ENCODE measurements at places on chromosomes 16 and 17. TPM values are rescaled to one million over a fixed set of nuclear protein-coding genes. Genes with fewer than 3 reads are reported as not detected.

GRCh38 chr17:80780381-80781198 is 211.1 kb upstream of the CHMP6 start:
- no peak overlapping the region for H3K27ac ChIP-seq
- H3K36me3 ChIP-seq, result no peaks in the 10 kb centered on the region
- no peak overlapping the region for H3K4me3 ChIP-seq
- peaks cover 17% of the 10 kb centered on the region for H3K4me1 ChIP-seq
- DNase-seq, result no peak

DNA sequence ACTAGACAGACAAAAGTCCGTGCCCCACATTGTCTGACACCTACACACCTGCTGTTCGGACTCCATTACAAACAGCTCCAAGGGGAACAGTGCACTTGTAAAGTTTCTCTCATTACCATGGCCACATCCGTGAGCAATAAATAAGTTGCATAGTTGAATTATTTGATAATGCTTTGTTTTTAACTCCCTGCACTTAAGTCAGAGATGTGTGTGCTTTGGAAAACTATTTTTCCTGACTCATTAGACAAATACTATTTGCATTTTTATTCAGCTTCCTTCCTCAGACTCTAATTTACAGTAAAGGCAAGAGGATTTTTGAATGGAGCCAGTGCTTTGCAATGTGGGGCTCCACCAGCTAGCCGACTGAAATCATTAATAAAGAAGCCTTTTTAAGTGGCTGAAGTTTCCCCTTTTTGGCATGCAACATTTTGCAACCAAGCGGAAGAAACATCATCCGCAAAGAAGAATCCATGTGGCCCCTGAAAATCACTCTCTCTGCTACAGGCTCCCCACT is 6.5 kb upstream of the CCL2 start:
- no peaks in the 10 kb centered on the region for H3K4me1 ChIP-seq
- no peak overlapping the region for H3K27ac ChIP-seq
- no peaks in the 10 kb centered on the region for H3K36me3 ChIP-seq
- no peak overlapping the region for H3K4me3 ChIP-seq

DNA sequence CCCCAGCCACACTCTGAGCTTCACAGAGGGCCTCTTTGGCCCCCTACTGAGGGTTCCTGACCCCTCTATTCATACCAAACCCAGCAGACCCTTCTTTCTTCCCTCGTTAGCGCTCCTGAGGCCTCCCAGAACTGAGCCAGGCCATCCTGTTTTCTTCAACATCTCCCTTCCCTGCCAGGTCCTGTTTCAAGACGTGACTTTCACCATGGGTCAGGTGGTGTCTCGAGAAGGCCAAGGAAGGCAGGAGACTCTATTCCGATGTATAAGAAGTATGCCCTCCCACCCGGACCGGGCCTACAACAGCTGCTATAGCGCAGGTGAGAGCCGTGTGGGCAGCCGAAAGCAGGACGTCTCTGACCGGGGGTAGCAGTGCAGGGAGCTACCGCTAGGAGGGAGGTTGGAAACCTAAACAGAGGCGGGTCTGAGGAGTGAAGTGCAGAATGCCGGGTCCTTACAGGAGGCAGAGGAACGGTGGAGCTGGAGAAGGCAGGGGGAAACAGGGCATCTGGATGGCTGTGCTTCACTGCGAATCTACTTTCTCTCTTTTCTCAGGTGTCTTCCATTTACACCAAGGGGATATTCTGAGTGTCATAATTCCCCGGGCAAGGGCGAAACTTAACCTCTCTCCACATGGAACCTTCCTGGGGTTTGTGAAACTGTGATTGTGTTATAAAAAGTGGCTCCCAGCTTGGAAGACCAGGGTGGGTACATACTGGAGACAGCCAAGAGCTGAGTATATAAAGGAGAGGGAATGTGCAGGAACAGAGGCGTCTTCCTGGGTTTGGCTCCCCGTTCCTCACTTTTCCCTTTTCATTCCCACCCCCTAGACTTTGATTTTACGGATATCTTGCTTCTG is 1.3 kb upstream of the SENP3 start:
- no peak for DNase-seq
- H3K27ac ChIP-seq, result no peak overlapping the region
- no peaks in the 10 kb centered on the region for H3K27me3 ChIP-seq
- H3K36me3 ChIP-seq, result no peaks in the 10 kb centered on the region

GRCh38 chr17:31673076-31673475 is 186.0 kb downstream of the COPRS start:
- no peak overlapping the region for H3K4me3 ChIP-seq
- DNase-seq, result no peak
- no peaks in the 10 kb centered on the region for H3K36me3 ChIP-seq
- no peak overlapping the region for H3K27ac ChIP-seq
- no peaks in the 10 kb centered on the region for H3K27me3 ChIP-seq
- H3K4me1 ChIP-seq, result peaks cover 15% of the 10 kb centered on the region

- no peaks in the 10 kb centered on the region for H3K27me3 ChIP-seq
- H3K27ac ChIP-seq, result no peak overlapping the region
Measured at GRCh38 chr17:76024353-76024752, 2.8 kb downstream of the EVPL start.

GRCh38 chr17:7192271-7192937 is 13.2 kb upstream of the ASGR1 start:
- H3K27me3 ChIP-seq, result no peaks in the 10 kb centered on the region
- no peaks in the 10 kb centered on the region for H3K36me3 ChIP-seq
- H3K27ac ChIP-seq, result no peak overlapping the region
- no peak overlapping the region for H3K4me3 ChIP-seq

DNA sequence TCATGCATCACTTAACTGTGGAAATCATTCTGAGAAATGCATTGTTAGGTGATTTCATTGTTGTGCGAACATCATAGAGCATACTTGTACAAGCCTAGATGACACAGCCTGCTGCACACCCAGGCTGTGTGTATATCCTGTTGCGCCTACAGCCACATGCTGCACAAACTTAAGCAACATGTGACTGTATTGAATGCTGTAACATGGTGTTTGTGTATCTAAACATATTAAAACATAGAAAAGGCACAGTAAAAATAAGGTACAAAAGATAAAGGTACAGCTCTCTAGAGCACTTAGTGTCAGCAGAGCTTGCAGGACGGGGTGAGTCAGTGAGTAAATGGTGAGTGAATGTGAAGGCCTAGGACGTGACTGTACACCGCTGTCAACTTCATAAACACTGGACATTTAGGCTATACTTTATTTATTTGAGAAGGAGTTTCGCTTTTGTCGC is 11.9 kb downstream of the FOXK2 start:
- no peaks in the 10 kb centered on the region for H3K36me3 ChIP-seq
- H3K27ac ChIP-seq, result no peak overlapping the region
- H3K27me3 ChIP-seq, result no peaks in the 10 kb centered on the region
- no peak overlapping the region for H3K4me3 ChIP-seq
- H3K4me1 ChIP-seq, result no peaks in the 10 kb centered on the region
- DNase-seq, result no peak

DNA sequence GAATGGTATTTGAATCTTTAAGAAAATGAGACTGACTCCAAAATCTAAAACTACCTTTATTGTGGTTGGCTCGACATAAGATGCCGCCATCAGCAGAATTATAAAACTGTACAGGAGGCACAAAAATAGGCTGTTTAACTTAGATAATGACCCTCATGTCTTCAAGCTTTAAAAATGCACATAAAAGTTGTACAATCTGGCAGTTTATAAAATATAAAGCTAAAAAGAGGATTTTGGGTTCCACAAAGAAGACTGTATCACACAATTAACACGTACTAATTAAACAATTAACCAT is 18.6 kb upstream of the ICAM2 start:
- no peaks in the 10 kb centered on the region for H3K4me1 ChIP-seq
- 0 out of 2 replicates have a peak, but pooled peaks cover 4% of the 10 kb centered on the region for H3K36me3 ChIP-seq
- no peaks in the 10 kb centered on the region for H3K27me3 ChIP-seq
- H3K4me3 ChIP-seq, result no peak overlapping the region
- no peak overlapping the region for H3K27ac ChIP-seq

DNA sequence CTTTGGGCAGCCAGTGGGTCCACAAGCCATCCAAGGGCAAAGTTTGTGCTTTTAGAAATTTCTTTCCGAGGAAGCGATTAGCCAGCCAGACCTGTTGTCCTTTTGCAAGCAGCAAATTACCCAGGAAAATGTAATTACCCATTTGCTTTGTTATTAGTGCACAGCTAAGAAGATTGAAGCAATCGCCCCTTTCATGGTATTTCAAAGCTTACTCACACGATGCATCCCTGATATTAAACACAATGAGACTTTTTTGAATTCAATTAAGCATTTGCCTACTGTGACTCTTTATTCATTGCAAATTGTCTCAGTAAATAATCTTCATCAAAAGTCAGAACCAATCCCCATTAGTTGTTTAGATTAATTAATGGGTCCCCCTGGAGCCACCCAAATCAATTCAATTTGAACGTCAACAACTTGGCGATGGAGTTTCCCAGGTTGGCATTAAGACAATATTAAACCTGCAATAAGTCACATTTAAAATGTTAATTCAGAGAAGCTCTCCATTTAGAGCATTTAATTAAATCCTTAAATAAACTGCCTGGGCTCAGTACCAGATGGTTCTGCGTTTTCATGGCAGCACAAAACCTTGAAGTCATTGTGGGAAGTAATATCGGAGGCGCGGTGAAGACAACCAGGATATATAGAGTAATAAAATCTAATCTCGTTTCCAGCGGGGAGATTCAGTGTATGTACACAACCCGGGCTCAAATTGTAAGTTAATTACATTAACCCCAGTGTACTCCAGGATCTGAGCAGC is 366.2 kb upstream of the TNRC6C start:
- no peaks in the 10 kb centered on the region for H3K4me1 ChIP-seq
- peaks cover 79% of the 10 kb centered on the region for H3K27me3 ChIP-seq
- H3K36me3 ChIP-seq, result no peaks in the 10 kb centered on the region

GRCh38 chr16:87602821-87603683 is 744 bp downstream of the JPH3 start:
- H3K27me3 ChIP-seq, result peaks cover 84% of the 10 kb centered on the region
- DNase-seq, result no peak
- H3K36me3 ChIP-seq, result no peaks in the 10 kb centered on the region
- no peak overlapping the region for H3K4me3 ChIP-seq
- H3K4me1 ChIP-seq, result no peaks in the 10 kb centered on the region

- no peak for DNase-seq
- no peak overlapping the region for H3K4me3 ChIP-seq
- no peaks in the 10 kb centered on the region for H3K4me1 ChIP-seq
- no peak overlapping the region for H3K27ac ChIP-seq
Measured at GRCh38 chr17:78075011-78075410, 53.5 kb downstream of the TMC6 start.

GRCh38 chr17:62630365-62631085 is 3.1 kb downstream of the MRC2 start:
- no peaks in the 10 kb centered on the region for H3K36me3 ChIP-seq
- DNase-seq, result no peak
- H3K27me3 ChIP-seq, result peaks cover 27% of the 10 kb centered on the region
- H3K4me1 ChIP-seq, result 0 out of 2 replicates have a peak, but pooled peaks cover 4% of the 10 kb centered on the region

DNA sequence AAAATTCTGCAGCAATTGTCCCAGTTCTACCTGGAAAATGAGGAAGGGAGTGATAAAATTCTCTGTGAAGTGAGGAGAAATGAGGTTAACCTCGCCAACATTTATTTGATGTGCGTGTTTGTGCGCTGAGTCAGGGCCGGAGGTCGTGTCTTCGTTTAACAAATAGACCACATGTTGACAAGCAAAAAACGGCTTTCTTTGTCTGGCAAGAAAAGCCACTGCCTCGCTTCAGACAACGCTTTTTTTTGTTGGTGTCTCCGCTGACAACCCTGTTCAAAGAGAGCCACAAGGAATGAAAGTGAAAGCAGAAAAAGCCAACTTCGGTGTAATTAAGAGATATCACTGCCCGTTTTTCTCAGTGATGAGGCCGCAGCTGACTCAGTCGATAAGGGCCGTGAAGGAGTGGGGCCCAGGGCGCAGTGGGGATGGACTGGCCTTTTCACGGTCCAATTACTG is 510.6 kb downstream of the CDH13 start:
- peaks cover 43% of the 10 kb centered on the region for H3K27me3 ChIP-seq
- H3K4me1 ChIP-seq, result no peaks in the 10 kb centered on the region
- H3K4me3 ChIP-seq, result peak overlapping the region; percentile 38
- H3K27ac ChIP-seq, result no peak overlapping the region
- DNase-seq, result peak; percentile 2
- H3K36me3 ChIP-seq, result no peaks in the 10 kb centered on the region

- no peak overlapping the region for H3K27ac ChIP-seq
- peaks cover 19% of the 10 kb centered on the region for H3K4me1 ChIP-seq
- H3K4me3 ChIP-seq, result no peak overlapping the region
- no peak for DNase-seq
- peaks cover 41% of the 10 kb centered on the region for H3K27me3 ChIP-seq
Measured at GRCh38 chr16:87133112-87133850, 183.9 kb downstream of the C16orf95 start.

DNA sequence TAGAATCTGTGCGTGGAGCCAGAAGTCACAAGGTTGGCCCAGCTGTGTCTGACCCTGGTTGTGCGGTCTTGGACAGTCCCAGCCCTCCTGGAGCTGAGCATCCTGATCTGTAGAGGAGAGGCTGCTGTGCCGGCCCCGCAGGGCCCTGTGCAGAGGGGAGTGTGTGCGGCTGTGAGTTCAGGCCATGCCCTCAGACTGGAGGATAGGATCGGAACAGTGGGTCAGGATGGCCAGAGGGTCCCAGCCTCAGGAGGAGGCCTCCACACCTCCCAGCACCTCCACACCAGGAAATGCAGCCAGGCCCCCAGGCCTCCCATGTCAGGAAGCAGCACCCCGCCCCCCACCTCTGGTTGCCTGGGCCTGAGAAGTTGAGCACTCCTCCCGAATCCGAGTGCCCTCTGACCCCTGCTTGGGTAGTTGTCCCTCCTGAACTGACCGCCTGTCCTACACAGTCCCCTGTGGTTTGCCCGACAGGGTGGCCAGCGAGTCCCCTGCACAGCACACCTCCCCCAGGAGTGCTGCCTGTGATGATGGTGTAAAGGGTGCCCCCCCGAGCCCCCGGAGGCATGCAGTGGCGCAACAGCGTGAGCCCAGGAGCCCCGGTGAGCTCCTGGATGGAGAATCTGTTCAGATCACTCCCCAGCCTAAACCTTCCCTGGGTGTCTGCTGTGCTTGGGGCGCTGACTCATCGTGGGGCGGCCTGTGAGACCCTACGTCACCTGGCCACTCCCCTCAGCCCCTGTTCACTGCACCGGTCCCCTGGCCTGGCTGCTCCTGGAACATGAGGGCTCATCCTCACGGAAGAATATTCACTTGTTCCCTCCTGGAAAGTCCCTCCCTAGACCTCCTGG is 285.2 kb downstream of the SEC14L1 start:
- no peak overlapping the region for H3K4me3 ChIP-seq
- 0 out of 2 replicates have a peak overlapping the region, but pooled peaks have one; percentile 16 for H3K27ac ChIP-seq
- H3K36me3 ChIP-seq, result no peaks in the 10 kb centered on the region

Gene KRTAP3-1
- total RNA-seq, result not detected

Gene HAS3
- 2.5 TPM for total RNA-seq

Gene PRR35
- not detected for total RNA-seq

Gene SGSH
- 28.4 TPM for total RNA-seq

Gene PRRT2
- total RNA-seq, result 6.3 TPM

Gene DLX4
- total RNA-seq, result 6.2 TPM

Gene NUBP2
- 80.0 TPM for total RNA-seq

Gene CCL5
- total RNA-seq, result not detected

Gene CCDC102A
- total RNA-seq, result 8.1 TPM

Gene ZNF48
- 20.1 TPM for total RNA-seq

Data from PC-9 (cell line).